ENCODE measurements at places on chromosomes 11 and 22. TPM values are rescaled to one million over a fixed set of nuclear protein-coding genes. Genes with fewer than 3 reads are reported as not detected.

- no peak overlapping the region for H3K27ac ChIP-seq
- peaks cover 71% of the 10 kb centered on the region for H3K36me3 ChIP-seq
- H3K4me3 ChIP-seq, result no peak overlapping the region
- H3K4me1 ChIP-seq, result peaks cover 8% of the 10 kb centered on the region
These were observed 5.2 kb downstream of the TRMU start for GRCh38 chr22:46340676-46341075.

Gene TP53AIP1
- total RNA-seq, result 0.28 TPM

Gene OR6Q1
- total RNA-seq, result not detected

Gene BTG4
- not detected for total RNA-seq

Gene KRTAP5-1
- not detected for total RNA-seq

DNA sequence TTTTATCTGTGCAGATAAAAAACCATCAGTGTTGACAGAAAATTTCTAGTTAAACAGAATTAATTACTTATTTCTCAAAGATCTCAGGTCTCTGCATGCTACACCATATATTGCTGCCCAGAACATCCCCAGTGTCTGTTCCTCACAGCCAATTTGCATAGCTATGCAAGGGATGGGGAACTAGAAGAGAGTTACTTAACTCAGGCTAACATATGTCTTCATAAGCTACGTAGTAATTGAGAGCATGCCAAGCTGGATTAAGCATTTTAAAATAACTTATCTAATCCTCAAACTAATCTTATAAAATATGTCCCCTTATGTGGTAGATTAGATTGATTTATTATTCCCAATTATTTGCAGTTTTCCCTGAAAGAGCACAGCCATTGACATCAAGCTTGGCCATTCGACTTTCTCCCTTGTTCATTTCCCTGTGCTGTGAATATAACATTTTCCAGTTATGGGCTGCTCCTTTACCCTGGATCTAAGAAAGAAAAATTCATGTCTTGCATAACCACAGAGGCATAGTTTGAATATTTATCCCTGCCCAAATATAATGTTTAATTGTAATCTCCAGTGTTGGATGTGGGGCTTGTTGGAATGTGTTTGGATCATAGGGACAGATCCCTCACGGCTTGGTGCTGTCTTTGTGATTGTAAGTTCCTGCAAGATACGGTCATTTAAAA lies 69.1 kb downstream of the C11orf87 start:
- no peak overlapping the region for H3K4me3 ChIP-seq
- H3K27me3 ChIP-seq, result no peaks in the 10 kb centered on the region
- H3K36me3 ChIP-seq, result no peaks in the 10 kb centered on the region
- H3K27ac ChIP-seq, result no peak overlapping the region

Gene KDM4E
- total RNA-seq, result not detected

- no peaks in the 10 kb centered on the region for H3K4me1 ChIP-seq
- no peaks in the 10 kb centered on the region for H3K36me3 ChIP-seq
- DNase-seq, result no peak
- H3K4me3 ChIP-seq, result no peak overlapping the region
These were observed 75.2 kb downstream of the PTPRJ start for GRCh38 chr11:48055292-48056132.

GRCh38 chr11:93089474-93090102 lies 108.2 kb downstream of the SLC36A4 start:
- no peaks in the 10 kb centered on the region for H3K27me3 ChIP-seq
- H3K4me3 ChIP-seq, result no peak overlapping the region
- no peak overlapping the region for H3K27ac ChIP-seq
- no peaks in the 10 kb centered on the region for H3K4me1 ChIP-seq
- no peaks in the 10 kb centered on the region for H3K36me3 ChIP-seq
- peak; percentile 16 for DNase-seq

Gene OR5AL1
- total RNA-seq, result not detected

GRCh38 chr11:118605116-118605867 lies 2.1 kb upstream of the PHLDB1 start:
- DNase-seq, result no peak
- no peak overlapping the region for H3K4me3 ChIP-seq
- H3K27me3 ChIP-seq, result no peaks in the 10 kb centered on the region
- no peaks in the 10 kb centered on the region for H3K4me1 ChIP-seq

DNA sequence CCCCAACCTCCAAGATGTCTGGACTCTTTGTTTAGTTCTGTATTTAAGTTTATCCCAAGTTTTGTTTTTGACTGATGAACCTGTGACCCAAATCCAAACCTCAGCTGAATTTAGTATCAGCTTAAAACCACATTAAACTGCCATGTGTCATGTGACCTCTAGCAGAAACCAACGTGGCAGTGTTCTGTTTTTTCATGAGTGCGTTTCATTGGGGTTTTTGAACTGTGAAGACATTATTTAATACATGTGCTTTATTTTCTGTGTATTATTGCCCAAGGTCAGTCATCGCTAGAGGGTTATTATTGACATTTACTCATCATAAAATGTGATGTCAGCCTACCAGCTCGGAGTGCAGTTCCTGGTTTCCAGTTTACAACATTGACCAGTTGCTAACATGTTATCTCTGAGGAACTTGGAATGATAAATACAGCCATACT lies 1.8 kb downstream of the TLCD5 start:
- no peaks in the 10 kb centered on the region for H3K27me3 ChIP-seq
- H3K27ac ChIP-seq, result peak overlapping the region; percentile 93
- peaks cover 29% of the 10 kb centered on the region for H3K4me1 ChIP-seq
- no peaks in the 10 kb centered on the region for H3K36me3 ChIP-seq

- no peak overlapping the region for H3K27ac ChIP-seq
- peaks cover 28% of the 10 kb centered on the region for H3K4me1 ChIP-seq
- no peaks in the 10 kb centered on the region for H3K27me3 ChIP-seq
These were observed 78.8 kb downstream of the TNRC6B start for GRCh38 chr22:40256516-40256915.

Gene OR2D2
- total RNA-seq, result not detected

- H3K36me3 ChIP-seq, result no peaks in the 10 kb centered on the region
- H3K27ac ChIP-seq, result no peak overlapping the region
- no peaks in the 10 kb centered on the region for H3K4me1 ChIP-seq
- H3K4me3 ChIP-seq, result no peak overlapping the region
- H3K27me3 ChIP-seq, result no peaks in the 10 kb centered on the region
These were observed 184.2 kb upstream of the LUZP2 start for GRCh38 chr11:24312464-24313238.

Gene BAIAP2L2
- total RNA-seq, result 0.55 TPM

DNA sequence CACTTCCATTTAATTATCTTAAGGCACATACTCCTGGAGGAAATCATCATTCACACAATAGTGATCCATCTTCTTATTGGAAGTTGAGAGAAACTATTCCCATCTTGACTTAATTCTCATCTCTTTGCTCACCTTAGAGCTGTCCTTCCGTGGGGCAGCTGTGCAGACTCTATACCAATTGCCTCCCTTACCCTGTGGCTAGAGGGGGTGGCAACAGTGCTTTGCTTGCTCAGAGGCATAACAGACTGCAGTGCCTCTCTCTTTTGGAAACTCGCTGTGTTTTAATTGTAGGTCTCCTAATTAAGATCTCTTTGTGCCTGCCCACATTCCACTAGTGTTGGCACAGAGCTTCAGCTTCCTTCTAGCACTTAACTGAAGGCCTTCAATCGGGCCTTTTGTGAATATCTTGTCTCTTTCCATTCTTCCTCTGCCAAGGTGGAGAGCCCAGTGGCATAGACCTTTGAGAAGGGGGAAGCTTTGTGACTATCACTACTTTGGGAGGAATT lies 5.5 kb downstream of the KMT2A start:
- no peak for DNase-seq
- no peaks in the 10 kb centered on the region for H3K27me3 ChIP-seq
- no peak overlapping the region for H3K27ac ChIP-seq
- H3K4me3 ChIP-seq, result no peak overlapping the region
- peaks cover 48% of the 10 kb centered on the region for H3K4me1 ChIP-seq

GRCh38 chr11:62242021-62242420 lies at the start of gene SCGB1D2:
TSS of gene SCGB1D2 (plus strand) at chr11:62242239. CDS start at chr11:62242308, 69 bp downstream.
- no peaks in the 10 kb centered on the region for H3K36me3 ChIP-seq
- peaks cover 5% of the 10 kb centered on the region for H3K27me3 ChIP-seq
- H3K4me1 ChIP-seq, result no peaks in the 10 kb centered on the region
- peak; percentile 53 for DNase-seq
- no peak within 1 kb of the TSS for H3K4me3 ChIP-seq
- no peak within 1 kb of the TSS for H3K27ac ChIP-seq

DNA sequence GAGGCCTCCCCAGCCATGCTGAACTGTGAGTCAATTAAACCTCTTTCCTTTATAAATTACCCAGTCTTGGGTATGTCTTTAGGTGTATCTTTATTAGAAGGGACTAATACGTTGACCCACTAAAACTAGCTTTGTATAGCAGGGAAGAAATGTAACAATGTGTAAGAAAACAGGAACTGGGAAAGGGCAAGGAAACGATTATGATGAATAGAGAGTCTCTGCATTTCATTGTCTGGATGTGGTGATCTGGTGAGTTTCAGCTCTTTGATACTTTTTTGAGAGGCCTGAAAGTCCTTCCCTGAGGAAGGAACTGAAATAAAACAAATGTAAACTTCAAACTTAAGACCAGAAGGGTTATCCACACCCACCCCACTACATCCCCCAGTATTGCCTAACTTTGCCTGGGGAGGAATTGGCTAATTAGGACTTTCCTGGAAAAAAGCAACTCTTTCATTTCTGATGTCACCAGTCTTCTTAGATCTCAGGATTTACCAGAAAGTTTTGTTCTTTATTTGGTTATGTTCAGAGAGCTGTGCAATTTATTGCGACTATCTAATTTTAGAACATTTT lies 119.0 kb downstream of the LDLRAD3 start:
- no peaks in the 10 kb centered on the region for H3K36me3 ChIP-seq
- no peaks in the 10 kb centered on the region for H3K27me3 ChIP-seq
- no peaks in the 10 kb centered on the region for H3K4me1 ChIP-seq
- no peak overlapping the region for H3K27ac ChIP-seq

Gene KRTAP5-7
- total RNA-seq, result not detected

- DNase-seq, result no peak
- no peaks in the 10 kb centered on the region for H3K36me3 ChIP-seq
- H3K4me3 ChIP-seq, result no peak overlapping the region
- no peak overlapping the region for H3K27ac ChIP-seq
- no peaks in the 10 kb centered on the region for H3K27me3 ChIP-seq
- H3K4me1 ChIP-seq, result no peaks in the 10 kb centered on the region
These were observed 79.6 kb downstream of the EMSY start for GRCh38 chr11:76524461-76524860.

GRCh38 chr11:73667891-73668290 lies 21.5 kb downstream of the PLEKHB1 start:
- H3K27me3 ChIP-seq, result no peaks in the 10 kb centered on the region
- peaks cover 7% of the 10 kb centered on the region for H3K4me1 ChIP-seq
- H3K4me3 ChIP-seq, result no peak overlapping the region
- no peak for DNase-seq
- no peaks in the 10 kb centered on the region for H3K36me3 ChIP-seq

Gene SULT4A1
- total RNA-seq, result 2.8 TPM

DNA sequence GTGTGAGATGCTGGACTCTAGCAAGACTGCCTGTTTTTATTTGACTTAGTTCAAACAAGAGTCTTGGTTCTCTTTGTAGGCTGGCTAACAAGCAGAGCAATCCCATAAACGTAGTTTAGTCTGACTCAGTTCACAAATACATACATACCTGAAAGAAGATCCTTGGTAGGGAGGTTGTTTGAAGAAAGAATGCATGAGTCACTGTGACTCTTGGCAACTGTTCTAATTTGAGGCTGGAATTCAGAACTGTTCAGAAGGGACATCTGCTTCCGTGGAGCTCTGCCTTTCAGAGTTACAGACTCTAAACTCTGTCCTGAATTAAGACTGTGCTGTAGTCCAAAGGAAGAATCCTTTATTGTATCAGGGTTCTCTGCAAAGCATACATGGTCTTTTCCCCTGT lies 32.2 kb downstream of the C2CD3 start:
- H3K27ac ChIP-seq, result peak overlapping the region; percentile 61
- H3K4me1 ChIP-seq, result peaks cover 32% of the 10 kb centered on the region
- no peak overlapping the region for H3K4me3 ChIP-seq
- peak; percentile 45 for DNase-seq

- no peaks in the 10 kb centered on the region for H3K4me1 ChIP-seq
- no peak overlapping the region for H3K4me3 ChIP-seq
- H3K36me3 ChIP-seq, result no peaks in the 10 kb centered on the region
- H3K27ac ChIP-seq, result no peak overlapping the region
- DNase-seq, result no peak
These were observed 50.2 kb upstream of the CCDC34 start for GRCh38 chr11:27413218-27413617.

Gene MFNG
- 23.6 TPM for total RNA-seq

DNA sequence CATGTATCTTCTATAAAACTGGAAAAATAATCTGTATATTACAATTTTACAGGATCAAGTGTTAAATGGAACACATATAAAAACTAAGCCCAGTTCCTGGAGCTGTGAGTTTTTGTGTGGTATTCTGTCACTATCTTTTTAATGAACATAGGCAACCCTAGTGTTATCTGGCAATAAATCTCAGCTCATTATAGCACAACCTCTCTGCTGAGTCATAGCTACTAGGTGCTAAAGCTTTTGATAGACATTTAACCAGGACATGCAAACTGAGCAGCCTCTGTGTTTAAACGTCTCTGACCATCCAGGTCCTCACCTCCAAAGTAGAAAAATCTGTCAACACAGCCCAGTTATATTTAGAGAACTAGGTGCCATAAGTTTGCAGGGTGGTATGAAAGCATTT lies 91.0 kb upstream of the CARD18 start:
- H3K36me3 ChIP-seq, result no peaks in the 10 kb centered on the region
- H3K27ac ChIP-seq, result no peak overlapping the region
- no peaks in the 10 kb centered on the region for H3K27me3 ChIP-seq
- H3K4me3 ChIP-seq, result no peak overlapping the region
- H3K4me1 ChIP-seq, result no peaks in the 10 kb centered on the region
- DNase-seq, result no peak

GRCh38 chr22:49234459-49234858 lies 593.2 kb downstream of the BRD1 start:
- no peaks in the 10 kb centered on the region for H3K36me3 ChIP-seq
- H3K4me3 ChIP-seq, result no peak overlapping the region
- H3K4me1 ChIP-seq, result no peaks in the 10 kb centered on the region
- no peak overlapping the region for H3K27ac ChIP-seq
- H3K27me3 ChIP-seq, result no peaks in the 10 kb centered on the region

DNA sequence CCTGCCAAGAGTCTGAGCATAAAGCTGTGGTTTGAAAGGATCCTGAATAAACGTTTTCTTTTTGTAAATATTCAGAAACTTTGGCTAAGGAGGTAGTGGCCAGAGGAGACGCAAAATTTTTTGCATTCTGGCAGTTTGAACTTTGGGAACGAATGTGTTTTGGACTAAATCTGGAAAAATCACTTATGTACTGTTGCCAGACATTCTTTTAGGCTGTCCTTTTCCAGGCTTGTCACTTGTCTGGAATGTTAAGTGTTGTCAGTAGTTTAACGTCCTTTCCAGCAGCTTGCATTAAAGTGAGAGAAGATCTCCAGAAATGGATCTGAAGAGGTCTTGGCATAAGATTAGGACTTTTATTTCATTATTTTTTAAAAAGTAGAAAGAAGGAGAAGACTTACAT lies 18.5 kb downstream of the SPECC1L start:
- no peaks in the 10 kb centered on the region for H3K36me3 ChIP-seq
- peaks cover 65% of the 10 kb centered on the region for H3K4me1 ChIP-seq
- peak overlapping the region; percentile 67 for H3K27ac ChIP-seq

DNA sequence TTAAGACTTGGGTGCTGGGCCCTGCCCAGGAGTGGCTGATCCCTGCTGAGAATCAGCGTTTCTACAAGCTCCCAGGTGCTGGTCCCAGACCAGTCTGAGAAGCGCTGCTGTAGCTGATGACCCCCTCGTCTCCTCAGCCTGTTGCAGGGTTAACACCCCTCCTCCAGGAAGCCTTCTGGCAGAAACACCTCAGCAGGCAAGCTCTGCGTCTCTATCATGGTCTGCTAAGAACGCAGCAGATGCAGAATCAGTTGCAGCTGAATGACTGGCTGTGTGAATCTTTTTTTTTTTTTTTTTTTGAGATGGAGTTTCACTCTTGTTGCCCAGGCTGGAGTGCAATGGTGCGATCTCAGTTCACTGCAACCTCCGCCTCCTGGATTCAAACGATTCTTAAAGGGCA lies 132.5 kb downstream of the CACNA1I start:
- H3K4me1 ChIP-seq, result no peaks in the 10 kb centered on the region
- no peak for DNase-seq
- no peak overlapping the region for H3K4me3 ChIP-seq
- H3K36me3 ChIP-seq, result no peaks in the 10 kb centered on the region
- H3K27ac ChIP-seq, result no peak overlapping the region

Gene COMT
- 271 TPM for total RNA-seq
